Activated gamma-delta T cell (primary cell): ENCODE measurements at places on chromosomes 7 and 10.

DNA sequence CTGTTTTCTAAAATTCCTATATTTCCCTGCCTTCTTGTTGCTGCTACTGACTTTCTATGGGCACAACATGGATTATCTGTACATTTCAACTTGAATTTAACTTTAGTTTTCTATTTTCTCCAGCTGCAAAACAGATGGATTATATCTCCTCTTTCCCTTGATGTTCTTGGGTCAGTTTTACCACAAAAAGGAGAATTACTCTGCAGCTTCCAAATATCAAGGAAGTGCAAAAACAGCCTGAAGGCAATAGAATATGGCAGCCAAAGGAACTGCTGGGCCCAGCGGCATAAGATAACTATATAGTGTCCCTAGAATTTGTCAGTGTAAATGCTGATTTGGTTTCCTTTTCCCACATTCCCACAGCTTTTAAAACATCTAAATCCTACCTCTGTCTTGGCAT lies 29.1 kb downstream of the CPED1 start:
- DNase-seq = no peak

DNA sequence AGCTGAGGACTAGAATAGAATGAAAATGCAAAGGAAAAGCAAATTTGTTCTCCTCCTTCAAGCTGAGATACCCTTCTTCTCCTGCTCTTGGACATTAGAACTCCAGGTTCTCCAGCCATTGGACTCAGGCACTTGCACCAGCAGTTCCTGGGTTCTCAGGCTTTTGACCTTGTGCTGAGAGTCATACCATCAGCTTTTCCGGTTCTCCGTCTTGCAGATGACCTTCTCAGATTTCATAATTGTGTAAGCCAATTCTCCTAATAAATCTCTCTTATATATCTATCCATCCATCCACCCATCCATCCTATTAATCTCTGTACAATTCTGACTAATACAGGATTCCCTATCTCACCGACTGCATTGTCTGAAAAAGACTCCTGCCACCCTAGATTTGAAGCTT lies 108.3 kb downstream of the AHR start:
- no peak for DNase-seq

DNA sequence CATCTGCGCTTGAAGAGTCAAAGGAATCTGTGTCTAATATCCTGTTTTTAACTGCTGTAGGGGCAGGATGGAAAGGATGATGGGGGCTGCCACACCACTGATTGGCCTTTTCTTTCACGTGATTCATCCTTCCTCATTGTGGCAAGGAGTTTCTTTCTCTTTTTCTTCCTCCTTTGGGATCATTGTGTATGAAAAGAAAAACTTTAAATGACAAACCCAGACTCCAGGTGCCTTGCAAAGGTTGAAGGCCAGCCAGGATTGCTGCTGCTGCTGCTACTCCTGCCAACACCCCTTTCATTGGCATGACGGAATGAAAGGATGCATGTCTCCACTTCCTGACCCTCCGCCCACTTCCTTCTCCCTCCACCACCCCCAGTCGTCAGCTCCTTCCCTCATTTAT lies 6.5 kb upstream of the OIT3 start:
- no peak for DNase-seq

GRCh38 chr10:128855618-128856428 lies 611.2 kb upstream of the MGMT start:
- no peak for DNase-seq

DNA sequence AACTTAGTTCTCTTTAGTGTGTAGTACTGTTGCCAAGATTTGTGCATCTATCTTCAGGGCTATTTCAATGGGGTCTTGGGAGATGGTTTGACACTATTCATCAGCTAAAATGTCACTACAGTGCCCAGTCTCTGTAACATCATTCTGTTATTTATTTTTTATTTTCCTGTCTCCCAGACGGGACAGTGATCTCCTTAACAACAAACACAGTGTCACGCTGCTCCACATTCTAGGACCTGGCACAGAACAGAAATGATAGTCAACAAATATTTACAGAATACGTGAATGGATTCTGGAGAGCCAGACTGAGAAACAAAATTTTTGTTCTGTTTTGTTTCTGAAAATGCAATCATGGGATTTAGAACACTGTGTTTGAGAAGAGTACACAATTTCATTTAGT lies 937.7 kb upstream of the LRRN3 start:
- DNase-seq = no peak

- no peak for DNase-seq
Measured at GRCh38 chr10:5585517-5586206, 60.9 kb downstream of the CALML3 start.

DNA sequence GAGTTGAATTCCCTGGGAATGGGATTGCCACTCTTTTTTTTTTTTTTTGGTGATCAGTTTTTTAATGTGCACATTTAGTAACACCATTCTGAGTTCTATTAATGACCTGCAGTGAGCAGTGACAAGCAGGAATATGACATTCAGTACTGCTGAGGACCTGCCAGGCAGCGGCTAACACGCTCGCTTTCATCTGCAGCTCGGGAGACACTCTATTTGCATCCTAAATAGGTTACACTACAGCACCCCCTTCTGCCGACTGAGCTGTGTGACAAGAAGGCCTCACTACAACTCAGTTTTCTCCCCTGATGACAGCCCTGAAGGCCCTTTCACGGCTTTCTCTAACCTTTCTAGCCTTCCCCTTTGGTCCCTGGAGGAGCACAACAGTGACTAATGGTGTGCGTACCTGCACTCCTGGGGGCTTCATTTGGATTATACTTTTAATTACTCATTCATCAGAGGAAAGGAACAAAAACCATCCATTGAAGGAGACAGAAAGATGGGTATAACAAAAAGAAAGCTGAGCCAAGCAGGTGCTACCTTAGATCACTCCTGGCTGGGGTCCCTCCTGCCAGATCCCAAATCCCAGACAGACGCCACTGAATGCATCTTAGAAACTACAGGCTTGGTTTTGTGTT lies 872.4 kb downstream of the LRMDA start:
- no peak for DNase-seq

DNA sequence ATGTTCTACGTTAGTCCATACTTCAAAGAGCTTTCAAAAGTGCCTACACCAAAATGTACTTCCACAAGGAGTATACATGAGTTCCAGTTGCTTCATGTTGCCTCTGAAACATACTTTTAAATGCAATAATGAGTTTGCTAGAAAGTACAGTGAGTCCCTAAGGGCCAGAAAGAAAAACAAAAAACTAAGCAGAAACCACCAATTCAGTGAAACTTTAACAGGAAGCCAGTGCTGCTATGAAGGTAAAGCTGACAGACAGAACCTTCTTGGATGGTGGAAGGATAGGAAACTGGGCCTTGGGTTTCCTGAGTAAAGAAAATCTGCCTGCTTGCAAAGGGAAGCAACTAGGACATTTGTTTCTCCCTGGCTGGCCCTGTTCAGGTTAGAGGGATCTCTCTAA lies 104.2 kb downstream of the CTTNBP2 start:
- DNase-seq = no peak

DNA sequence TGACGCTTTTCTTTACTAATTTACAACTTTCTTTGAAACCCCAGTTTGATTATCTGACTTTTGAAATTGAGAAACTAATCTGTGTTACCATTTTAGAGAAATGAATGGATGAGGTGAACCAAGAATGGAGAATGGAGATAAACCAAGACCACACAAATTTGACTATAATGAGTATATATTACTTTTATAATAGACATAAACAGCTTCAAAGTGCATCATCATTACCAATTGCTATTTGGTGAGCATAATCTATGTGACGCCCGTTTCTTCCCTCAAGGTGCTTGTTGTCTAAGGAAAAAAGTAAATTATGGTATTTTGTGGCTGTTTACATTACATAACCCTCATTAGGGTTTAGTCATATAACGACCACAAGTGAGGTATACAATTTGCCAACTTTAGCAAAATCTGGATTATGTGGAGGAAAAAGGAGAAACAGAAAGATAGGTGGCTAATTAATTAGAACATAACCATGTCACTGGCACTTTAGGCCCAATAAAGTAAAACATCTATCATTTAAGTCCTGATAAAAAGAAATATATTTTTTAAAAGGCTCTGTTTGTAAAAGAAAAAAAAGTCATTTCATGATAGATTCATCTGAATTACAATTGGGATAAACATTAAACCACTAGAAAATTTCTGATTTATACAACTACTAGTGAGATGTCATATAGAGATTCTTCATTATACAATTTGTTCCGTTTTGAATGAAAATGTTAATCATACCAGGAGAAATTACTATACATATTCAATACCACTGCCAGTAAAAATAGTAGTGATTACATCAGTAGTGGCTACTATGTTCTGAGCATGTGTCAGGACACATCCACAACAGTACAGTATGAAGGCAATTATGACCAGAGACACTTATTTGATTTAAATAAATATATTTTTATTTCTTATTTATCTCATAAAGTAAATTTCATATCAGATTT lies 118.2 kb upstream of the FAM133B start:
- DNase-seq = no peak

- no peak for DNase-seq
Measured at GRCh38 chr10:82149674-82150073, 274.7 kb downstream of the NRG3 start.

DNA sequence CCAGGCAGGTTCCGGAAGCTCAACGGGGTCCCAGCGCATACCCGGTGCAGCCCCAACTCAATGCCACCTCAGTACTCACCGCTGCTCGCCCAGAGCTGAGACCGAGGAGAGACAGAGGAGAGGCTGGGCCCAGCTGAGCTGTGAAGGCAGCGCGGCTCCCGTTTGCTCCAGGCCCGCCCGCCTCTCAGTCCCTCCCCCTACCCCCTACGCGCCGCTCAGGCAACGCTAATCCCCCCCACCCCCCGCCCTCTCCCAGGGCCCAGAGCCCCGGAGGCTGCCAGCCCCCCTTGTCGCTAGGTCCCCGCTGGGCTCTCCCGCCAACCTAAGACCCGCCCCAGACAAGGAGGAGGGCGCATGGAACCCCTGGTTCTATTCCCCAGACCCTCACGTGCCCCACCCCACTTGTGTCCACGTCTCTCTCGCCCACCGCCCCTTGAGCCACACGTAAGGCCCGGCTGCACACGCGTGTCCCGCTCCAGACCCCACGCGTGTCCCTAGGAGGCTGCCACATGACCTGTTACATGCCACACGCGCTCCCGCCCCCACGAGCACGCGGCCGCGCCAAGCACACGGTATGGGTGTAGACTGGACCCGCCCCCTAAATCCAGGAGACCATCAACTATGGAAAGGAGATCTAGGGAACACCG lies at the start of gene PSD:
PSD (minus strand) TSS at position 164 of the 647 bp plus-strand sequence. CDS start 1,747 bp downstream, outside the sequence.
- DNase-seq = no peak

DNA sequence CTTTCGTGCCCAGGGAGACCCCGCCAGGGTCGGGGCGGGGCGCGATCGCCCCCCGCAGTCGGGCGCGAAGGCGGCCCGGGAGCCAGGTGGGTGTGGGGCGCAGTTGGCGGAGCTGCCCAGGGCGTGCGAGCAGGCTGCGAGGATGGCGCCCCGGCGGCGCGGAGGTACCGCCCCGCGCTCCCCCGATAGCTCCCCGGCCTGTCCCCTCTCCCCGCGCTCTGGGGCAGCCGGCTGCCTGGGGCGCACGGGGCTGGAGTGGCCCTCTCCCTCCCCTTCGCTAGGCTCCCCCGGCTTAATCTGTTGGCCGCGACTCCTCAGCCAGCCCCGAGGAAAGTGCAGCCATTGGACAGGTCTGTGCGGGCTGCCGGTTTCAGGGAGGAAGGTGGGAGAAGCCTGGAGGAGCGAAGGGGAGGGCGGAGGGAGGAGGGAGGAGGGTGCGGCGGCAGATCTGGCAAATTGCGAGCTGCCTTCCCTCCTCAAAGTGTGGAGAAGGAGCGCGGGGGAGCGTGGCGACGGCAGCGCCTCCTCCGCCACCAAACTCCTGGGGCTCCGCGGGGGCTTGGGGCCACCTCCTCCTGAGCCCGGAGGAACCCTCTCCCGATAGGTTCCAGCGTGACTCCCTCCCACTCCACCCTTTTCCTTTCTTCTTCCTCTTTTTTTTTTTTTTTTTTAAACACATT lies 361 bp upstream of the PLXDC2 start:
- DNase-seq = no peak

DNA sequence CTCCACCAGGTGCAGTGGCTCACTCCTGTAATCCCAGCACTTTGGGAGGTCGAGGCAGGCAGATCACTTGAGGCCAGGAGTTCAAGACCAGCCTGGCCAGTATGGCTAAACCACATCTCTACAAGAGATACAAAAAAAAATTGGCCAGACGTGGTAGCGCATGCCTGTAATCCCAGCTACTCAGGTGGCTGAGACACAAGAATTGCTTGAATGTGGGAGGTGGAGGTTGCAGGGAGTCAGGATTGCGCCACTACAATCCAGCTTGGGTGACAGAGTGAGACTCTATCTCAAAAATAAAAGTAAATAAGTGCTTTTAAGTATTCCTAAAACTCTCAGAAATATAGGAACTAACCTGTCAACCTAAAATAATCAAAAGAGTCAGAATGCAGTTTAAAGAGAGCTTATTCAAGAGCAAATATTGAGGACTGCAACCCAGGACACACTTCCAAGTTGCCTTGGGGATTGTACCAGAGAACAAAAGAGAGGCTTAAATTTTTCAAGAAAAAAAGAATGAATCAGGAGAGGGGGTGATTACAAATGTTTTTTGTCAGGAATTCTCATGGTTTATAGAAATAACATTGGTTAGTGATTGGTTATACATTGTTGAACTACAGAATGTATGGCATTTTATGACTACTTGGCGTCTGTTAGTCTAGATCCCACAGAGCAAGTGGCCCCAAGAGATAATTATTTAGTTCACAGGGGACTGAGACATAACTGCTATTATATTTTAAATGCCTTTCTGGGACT lies 33.2 kb upstream of the PPP1R9A start:
- no peak for DNase-seq

- DNase-seq = no peak
Measured at GRCh38 chr7:30519122-30519521, 14.5 kb upstream of the GGCT start.

GRCh38 chr10:90947030-90947960 lies 26.4 kb upstream of the ANKRD1 start:
- DNase-seq = no peak

- no peak for DNase-seq
Measured at GRCh38 chr7:73517241-73517995, 4.7 kb downstream of the BAZ1B start.

GRCh38 chr7:42155584-42156290 lies 81.3 kb downstream of the GLI3 start:
- no peak for DNase-seq

DNA sequence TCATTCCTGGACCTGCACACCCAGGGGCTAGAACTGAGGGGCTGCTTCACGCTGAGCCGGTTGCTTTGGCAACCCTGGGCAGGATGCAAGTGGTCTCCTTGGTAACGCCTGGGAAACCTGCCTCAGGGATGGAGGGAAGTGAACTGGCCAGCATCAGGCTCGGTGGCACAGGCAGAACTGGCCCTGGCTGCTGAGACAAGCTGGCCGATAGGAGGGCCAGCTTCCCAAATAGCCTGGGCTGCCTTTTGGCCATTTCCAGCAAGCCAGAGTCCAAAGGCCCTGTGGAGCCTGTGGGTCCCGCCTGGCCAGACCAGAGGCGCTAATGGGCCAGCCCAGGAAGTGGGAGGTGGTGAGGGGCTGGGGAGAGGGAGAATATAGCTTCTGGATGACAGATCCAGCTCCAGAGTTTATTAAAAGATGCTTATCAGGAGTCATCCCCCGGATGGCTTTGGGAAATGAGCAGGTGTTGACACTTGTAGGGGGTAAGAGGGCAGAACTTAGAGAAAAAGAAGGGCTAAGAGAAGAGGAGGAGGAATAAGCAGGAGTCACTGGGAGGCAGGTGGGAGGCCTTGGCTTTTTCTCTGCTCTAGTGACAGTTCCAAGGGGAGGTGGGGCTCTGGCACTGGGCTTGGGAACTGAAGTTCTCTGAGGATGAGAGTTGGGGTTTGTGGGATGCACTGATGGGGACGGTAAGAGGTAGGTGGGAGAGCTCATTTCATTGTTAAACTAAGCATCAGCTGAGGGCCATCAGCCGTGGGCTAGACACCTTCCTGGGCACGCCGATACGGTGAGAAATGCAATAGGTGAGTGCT lies 9.6 kb downstream of the NEURL1 start:
- DNase-seq = no peak
